NCI-H1105 treated with DMSO at 0.1 percent for 48 hours (cell line): ENCODE measurements at places on chromosomes 4 and X.

GRCh38 chr4:11729548-11729947, 300.9 kb upstream of the HS3ST1 start:
- DNase-seq, result no peak

GRCh38 chr4:189773909-189774308, 166.8 kb upstream of the FRG1 start:
- no peak for DNase-seq

DNA sequence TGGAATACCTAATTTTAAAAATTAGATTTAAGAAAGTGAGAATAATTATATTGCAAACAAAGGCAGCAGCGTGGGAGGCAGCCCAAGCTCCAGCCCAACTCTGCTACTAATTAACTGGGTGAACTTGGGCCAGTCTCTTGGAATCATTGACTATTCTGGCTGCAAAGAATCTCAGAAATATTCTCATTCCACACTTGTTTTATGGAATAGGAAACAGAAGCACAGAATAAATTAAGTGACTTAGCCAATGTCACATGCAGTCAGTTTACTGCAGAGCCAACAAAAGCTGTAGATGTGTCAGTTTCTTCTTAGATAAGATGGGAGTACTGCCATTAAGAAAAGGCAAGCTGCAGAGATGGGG, 132.6 kb upstream of the FAM9B start:
- DNase-seq, result no peak

- DNase-seq, result no peak
These were observed 52.1 kb upstream of the MSANTD1 start for GRCh38 chr4:3196670-3197359.

DNA sequence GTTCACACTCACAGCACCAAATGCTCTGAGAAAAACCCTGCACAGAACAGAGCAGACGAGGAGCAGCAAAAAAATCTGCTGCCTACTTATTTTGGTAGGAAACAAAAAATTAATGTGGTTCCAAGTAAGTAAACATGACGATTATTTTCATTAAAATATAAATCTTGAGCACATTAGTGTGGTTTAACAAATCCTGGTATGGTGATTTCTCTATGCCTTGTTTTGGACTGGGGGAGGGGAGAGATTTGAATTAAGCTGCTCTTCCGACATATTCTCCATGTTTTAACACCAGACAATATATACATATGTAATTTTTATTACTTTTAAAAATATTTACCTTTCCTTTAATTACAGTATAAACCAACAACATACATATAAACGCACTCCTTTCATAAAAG, 1.8 kb downstream of the CAMK2D start:
- no peak for DNase-seq
